A549 (cell line): ENCODE measurements at places on chromosomes 16 and 17. TPM values are rescaled to one million over a fixed set of nuclear protein-coding genes. Genes with fewer than 3 reads are reported as not detected.

The UMOD gene
- polyA plus RNA-seq: not detected in 3 replicates

The RNF222 gene
- polyA plus RNA-seq: not detected in 3 replicates

The WNT3 gene
- 5.9 to 8.4 TPM (median 8.3 TPM) in 3 replicates for polyA plus RNA-seq

The KRT222 gene
- 0.97 to 1.8 TPM (median 1.8 TPM) in 3 replicates for polyA plus RNA-seq

The KCNAB3 gene
- polyA plus RNA-seq: 3.2 to 4.8 TPM (median 3.4 TPM) in 3 replicates

The PRSS22 gene
- polyA plus RNA-seq: 0.10 to 0.33 TPM in 2 of 3 replicates, not detected in the other

The CACNG5 gene
- 0.07 to 0.09 TPM in 2 of 3 replicates, not detected in the other for polyA plus RNA-seq

The CA7 gene
- polyA plus RNA-seq: not detected in 3 replicates
